ENCODE measurements at places on chromosomes 6 and 20.

DNA sequence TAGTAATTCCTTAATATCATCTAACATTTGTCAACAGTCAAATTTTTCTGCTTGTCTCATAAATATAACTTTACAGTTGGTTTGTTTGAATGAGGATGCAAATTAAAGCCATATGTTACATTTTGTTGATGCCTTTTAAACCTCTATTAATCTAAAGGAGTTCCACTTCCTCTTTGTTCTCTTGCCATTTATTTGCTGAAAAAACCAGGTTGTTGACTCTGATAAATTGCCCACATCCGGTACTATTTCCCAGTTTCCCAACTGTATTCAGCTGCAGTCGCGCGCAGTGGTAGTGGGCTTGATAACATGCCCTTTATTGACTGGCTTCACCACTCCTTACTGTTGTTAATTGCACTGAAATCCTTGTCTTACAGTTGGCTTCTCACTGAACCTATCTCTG, 32.8 kb upstream of the SIRPB2 start:
- no peak for DNase-seq

- DNase-seq, result no peak
These were observed 133.8 kb downstream of the FOXA2 start for GRCh38 chr20:22450537-22450936.

DNA sequence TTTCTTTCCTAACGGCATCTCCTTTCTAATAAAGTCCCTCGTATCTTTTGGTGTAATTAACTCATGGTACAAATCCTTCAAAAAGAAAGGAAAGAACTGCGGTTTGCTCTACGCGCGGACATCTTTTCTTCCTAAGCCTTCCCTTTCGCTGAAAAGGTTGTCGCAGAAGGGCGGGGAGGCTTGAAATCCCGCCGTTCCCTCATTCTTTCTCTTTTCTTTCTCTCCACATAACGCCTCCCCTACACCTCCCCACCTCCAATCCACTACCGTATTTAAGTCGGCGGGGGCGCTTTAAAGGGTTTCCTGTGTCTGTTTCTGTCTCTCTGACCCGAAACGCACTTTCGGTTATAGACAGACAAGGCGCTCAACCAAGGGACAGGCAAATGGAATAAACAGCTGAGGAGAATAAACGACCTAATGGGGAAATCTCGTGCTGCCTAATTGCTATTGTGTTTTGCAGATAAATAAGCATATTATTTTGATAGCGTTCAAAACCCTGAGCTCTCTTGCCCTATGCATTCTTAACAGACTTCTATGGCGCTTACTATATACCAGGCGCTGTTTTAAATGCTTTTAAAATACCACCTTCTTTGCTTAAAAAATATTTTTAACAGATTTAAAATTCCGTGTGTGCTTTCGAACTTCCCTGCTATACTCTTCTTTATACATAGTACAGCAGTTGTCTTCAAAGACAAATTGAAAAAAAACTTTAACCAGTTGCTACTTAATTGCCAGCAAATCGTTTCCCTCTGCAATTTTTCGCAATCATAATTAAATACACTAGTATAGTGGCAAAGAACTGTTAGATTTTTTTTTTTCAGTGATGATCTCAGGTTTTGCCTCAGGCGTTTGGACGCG, 2.5 kb upstream of the HEY2 start:
- no peak for DNase-seq

DNA sequence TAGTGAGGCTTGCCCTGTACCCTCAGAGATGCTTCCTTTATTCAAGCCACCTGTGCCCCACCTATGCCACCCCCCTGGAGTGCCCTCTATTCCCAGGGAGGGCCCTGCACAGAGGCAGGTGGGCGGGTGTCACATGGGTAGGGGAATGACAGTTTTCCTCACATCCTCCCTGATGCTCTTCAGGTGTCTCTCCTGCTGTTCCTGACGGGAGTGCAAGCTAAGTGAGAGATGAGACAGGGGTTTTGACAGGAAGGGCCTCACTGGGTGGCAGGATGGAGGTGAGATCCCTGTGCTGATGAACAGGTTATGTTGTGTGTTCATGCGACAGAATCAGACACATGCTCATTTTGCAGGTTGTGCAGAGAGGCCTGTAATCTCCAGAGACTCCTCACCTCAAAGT, 164.1 kb upstream of the CHD6 start:
- no peak for DNase-seq

GRCh38 chr6:134014588-134015137, 37.8 kb downstream of the SLC2A12 start:
- DNase-seq, result no peak

DNA sequence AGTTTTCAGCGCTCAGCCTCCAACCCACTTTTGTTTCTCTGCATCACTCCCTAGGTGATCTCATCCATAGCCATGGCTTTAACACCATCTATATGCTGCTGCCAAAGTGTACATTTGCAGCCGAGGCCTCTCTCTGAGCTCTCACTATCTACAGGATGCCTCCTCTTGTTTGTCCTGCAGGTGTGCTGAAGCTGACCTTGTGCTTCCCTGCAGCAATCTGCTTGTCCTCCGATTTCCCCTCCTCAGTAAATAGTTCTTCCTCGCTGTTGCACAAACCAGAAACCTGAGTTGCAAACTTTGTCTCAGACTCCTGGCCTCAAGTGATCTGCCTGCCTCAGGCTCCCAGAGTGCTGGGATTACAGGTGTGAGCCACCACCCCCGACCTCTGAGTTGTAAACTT, 3.7 kb upstream of the TXNDC5 start:
- no peak for DNase-seq

DNA sequence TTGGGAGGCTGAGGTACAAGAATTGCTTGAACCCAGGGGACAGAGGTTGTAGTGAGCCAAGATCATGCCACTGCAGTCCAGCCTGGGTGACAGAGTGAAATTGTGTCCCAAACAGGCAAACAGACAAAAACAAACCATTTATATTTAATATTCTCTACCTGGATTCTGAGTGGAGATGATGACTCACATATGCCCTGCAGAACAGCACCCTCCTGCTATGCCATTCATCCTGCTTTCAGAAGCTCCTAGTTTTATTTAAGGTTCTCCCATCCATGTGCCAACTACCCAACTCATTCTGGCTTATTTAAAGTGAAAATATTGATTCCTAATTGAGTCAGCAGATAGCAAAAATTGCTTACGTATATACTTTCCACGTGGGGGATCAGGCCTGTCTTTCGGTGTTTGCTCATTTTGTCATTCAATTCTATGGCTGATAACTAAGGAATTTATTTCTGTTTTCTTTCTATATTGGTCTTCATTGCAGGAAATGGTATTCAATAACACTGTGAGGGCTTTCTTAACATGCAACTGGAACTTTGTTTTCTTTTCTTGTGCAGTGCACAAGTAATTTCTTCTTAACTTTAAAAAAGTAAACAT, 459.1 kb upstream of the JAG1 start:
- DNase-seq, result no peak

DNA sequence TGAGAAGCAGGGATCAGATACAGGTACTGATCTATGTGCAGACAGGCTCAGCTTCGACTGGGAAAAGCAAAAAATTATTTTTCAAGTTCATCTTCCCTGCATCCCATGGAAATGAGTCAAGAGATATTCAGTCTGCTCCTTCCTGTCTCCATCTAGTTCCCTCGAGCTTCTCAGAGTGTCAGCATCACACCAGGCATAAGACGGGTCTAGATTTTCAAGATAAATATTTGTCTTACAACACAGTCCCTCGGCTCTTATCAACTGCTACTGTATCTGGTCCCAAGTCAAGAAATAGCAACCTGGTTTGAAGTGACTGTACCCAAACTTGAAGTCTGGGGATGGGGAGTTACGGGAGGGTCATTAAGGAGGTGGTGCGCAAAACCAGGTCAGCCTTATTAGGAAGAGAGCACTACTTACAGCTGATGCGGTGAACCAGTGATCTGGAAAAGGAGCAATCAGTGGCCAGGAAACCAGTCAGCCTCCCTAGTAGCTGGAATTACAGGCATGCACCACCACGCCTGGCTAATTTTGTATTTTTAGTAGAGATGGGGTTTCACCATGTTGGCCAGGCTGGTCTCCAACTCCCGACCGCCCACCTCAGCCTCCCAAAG, 29.7 kb downstream of the ZMYND8 start:
- no peak for DNase-seq

DNA sequence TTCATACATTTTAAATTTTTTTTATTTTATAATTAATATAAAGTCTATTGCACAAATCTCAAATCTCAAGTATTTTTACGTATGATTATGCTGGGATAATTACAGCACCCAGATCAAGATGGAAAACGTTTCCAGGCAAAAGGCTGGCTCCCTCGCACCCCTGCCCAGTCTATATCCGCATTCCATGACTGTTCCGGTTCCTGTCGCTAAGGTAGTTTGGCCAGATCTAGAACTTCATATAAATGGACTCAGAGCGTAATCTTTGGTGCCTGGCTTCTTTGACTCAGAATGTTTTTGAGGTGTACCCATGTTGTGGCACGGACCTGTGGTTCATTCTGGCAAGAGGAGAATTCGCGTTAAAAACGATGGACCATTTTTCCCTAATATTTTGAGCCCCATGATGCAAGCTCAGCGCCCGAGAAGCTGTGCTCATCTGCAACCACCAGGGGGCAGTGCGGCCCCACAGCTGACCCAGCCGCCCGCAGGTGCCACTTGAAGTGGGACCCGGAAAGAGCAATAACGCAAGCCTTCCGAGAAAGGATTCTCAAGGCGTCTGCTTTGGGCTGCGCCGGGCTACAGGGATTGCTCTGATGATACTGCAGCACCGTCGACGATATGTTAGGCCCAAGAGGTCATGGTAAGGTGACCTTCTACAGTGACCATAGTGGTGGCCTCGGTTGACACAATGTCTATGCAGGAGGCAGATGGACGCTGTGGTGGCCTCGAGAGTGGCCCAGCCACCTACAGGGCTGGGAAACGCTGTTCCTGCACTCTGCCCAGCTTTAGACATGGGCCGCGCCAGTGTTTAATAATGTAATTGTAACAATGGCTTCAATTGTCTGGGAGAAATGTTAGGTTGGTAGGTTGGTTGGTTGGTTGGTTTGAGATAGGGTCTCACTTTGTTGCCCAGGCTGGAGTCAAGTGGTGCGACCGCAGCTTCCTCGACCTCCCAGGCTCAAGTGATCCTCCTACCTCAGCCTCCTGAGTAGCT, 160.1 kb downstream of the ZMYND8 start:
- peak; percentile 72 for DNase-seq

- no peak for DNase-seq
These were observed 762.4 kb upstream of the SLC35B3 start for GRCh38 chr6:9197726-9198125.

- no peak for DNase-seq
These were observed 476.8 kb upstream of the AGPAT4 start for GRCh38 chr6:161750686-161751085.

GRCh38 chr20:5918856-5919625, 31.3 kb downstream of the TRMT6 start:
- no peak for DNase-seq

DNA sequence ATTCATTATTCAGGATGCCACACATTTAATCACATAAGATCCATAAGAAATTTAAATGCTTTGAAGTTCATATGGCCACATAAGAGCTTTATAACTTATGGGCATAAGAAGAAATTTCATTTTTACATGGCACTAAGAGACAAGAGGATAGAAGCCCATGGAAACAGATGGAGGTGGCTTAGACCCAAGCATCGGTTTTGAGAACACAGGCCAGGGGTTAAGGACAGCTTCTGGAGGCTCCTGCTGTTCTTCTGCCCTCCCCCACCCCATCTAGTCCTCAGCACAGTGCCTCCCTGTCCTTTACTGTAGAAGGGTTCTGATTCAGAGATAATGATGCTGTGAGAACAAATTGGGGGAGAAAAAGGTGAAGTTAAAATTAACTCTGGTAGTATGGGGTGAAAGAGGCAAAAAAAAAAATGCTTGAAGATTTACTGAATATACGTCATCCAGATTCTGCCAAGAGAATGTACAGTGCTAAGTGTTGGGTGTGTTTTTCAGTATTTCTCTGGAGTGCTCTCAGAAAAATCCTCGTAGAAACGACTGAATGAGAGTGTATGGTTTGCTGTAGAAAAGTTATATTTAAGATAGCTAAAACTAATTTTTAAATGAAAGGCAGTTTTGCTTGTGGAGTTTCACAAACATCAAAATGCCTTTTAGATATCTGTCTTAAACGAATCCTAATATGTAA, 539.7 kb downstream of the QKI start:
- no peak for DNase-seq

GRCh38 chr6:118198746-118199145, 291.7 kb downstream of the SLC35F1 start:
- DNase-seq, result no peak

- no peak for DNase-seq
These were observed 34.2 kb upstream of the KAT14 start for GRCh38 chr20:18103497-18103896.

GRCh38 chr20:5001174-5002076, at the start of gene SLC23A2:
SLC23A2 (minus strand) TSS chr20:5001510; CDS start chr20:4932562, 68,948 bp downstream.
- peak; percentile 29 for DNase-seq

DNA sequence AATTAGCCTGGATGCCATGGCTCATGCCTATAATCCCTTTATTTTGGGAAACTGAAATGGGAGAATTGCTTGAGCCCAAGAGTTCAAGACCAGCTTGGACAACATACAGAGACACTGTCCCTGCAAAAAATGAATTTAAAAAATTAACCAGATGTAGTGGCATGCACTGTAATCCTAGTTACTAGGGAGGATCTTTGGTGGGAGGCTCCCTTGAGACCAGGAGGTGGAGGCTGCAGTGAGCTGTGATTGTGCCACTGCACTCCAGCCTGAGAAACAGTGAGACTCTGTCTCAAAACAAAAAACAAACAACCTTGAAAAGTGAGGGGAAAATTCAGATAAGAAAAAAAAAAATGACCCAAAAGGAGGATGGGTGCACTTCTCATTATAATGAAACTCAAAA, 23.4 kb downstream of the CAP2 start:
- no peak for DNase-seq

GRCh38 chr6:2943564-2943955, 27.8 kb downstream of the SERPINB6 start:
- DNase-seq, result no peak

GRCh38 chr6:160534050-160534696, 129.9 kb downstream of the LPA start:
- DNase-seq, result peak; percentile 16

GRCh38 chr6:139965393-139965792, 590.9 kb upstream of the CITED2 start:
- DNase-seq, result no peak

DNA sequence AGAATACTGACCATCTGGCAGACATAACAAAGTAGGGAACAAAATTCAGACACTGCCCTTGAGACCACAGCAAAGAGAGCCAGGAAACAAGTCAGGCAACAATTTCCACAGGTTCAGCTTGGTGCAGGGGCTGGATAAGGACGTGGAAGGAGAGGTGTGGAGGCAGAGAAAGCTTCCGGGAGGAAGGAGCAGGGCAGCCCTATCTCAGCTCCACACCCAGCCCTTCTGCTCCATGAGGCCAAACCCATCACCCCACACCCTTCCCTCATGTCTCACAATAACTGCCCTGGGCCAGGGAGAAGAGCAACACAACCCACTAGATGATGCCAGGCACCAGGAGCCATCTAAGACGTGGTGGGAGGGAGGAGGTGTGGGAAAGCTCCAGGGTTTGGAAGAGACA, 5.8 kb downstream of the SNHG17 start:
- DNase-seq, result no peak

DNA sequence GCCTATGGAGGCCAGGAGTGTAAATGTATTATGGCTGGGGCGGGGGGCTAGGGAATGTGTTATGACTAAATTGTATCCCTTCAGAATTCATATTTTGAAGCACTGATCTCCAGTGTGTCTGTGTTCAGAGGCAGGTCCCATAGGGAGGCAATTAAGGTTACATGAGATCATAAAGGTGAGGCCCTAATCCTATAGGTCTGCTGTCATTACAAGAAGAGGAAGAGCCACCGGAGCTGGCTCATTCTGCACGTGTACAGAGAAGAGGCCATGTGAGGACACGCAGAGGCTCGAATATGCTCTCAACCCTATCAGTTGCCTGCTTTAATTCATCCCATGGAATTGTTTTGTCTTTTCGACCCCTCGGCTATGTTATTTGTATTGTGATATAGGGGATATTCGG, 76.9 kb downstream of the VTA1 start:
- no peak for DNase-seq

Measured in stimulated activated CD8-positive, alpha-beta memory T cell treated with anti-CD3 and anti-CD28 coated beads, Interleukin-15, amount 100 ng/mL, for 24 hours (primary cell).